ENCODE measurements at places on chromosomes 5 and 9. TPM values are rescaled to one million over a fixed set of nuclear protein-coding genes. Genes with fewer than 3 reads are reported as not detected.

GRCh38 chr9:33123407-33124031 lies 43.6 kb downstream of the B4GALT1 start:
- DNase-seq: no peak

GRCh38 chr9:131111186-131111853 lies 14.1 kb upstream of the NUP214 start:
- DNase-seq: no peak

DNA sequence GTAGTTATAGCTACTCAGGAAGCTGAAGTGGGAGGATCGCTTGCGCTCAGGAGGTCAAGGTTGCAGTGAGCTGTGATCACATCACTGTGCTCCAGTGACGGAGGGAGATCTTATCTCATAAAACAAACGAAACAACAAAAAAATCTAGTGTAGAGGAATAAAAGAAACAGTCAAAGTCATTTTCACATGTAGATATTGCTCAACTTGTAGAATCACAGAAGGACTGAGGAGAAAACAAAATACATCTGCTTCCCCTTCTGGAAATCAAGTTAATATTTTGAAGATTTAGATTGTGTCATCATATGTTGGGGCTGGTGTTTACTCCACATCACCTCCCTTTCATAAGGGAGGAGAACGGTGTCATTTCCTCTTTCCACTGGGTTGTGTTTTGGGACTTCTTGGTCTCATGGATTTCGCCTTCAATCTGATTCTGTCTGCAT lies 8.2 kb upstream of the SLC46A2 start:
- DNase-seq: no peak

The CCDC69 gene
- 191 TPM for total RNA-seq

The REEP5 gene
- total RNA-seq: 113 TPM

GRCh38 chr5:109478830-109479229 lies 69.1 kb upstream of the PJA2 start:
- no peak for DNase-seq

The KCNV2 gene
- total RNA-seq: not detected

GRCh38 chr5:5085381-5085780 lies 54.7 kb upstream of the ADAMTS16 start:
- DNase-seq: no peak

The ANXA2R gene
- total RNA-seq: 1.3 TPM

DNA sequence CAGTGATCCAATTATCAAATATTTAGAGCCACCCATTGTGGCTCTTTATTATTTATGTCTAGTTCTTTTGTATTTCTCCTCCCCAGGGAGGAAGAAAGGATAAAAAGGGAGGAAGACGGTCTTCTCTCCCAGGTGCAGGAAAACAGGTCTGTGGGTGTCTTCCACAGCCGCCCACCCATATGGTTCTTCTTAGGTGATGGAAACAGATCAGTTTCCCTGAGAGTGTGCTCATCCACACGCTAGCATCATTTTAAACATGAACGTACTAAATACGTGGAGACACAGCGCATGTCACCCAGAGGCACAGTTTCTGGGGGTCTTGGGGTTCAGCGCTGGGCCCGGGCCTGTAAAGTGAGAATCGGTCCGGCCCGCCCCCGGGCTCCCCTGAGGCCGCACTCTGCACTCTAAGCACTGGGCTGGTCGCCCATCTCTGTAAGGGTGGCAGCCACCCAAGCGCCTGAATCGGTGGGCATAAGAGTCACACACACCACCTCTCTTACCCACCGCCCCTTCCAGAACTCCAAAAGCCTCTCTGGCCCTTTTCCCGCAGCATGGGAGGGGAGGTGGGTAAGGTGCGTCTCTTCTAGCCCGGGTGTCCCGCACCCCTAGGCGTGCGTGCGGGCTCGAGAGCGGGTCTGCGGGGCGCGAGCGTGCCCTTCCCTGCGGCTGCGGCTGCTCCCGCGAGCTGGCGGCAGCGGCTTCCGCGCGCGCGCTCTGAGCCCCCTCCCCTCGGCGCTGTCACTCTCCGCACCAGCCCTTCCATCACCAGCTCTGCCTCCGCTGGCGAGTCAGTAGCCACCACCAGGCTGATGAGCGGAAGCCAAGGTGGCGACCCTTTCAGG lies 1.3 kb downstream of the PTCH1 start:
- DNase-seq: no peak

- DNase-seq: no peak
These were observed 740.2 kb upstream of the ZNF608 start for GRCh38 chr5:125486634-125487033.

The LCN15 gene
- 1.3 TPM for total RNA-seq

The TRPM3 gene
- 2.1 TPM for total RNA-seq

DNA sequence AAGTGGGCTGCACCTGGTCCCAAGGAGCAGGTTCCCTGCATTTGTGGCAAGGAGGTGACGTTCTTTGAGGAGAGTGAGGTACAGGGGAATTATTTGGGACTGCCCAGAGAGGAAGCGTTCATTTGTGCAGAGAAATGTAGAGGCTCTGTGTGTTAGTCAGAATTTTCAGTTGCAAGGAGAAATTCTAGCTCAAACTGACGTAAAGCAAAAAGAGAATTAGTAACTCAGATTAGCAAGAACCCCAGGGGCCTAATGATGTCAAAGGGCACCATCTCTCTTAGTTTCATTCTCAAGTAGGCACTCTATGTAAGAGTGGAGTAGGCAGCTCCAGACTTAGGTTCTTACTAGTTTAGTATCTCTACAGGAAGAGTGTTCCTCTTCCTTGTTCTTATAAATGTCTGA lies 2.4 kb upstream of the TXN start:
- no peak for DNase-seq

The NEURL1B gene
- total RNA-seq: 17.7 TPM

GRCh38 chr5:7867260-7867659 lies 1.6 kb downstream of the FASTKD3 start:
- DNase-seq: no peak

DNA sequence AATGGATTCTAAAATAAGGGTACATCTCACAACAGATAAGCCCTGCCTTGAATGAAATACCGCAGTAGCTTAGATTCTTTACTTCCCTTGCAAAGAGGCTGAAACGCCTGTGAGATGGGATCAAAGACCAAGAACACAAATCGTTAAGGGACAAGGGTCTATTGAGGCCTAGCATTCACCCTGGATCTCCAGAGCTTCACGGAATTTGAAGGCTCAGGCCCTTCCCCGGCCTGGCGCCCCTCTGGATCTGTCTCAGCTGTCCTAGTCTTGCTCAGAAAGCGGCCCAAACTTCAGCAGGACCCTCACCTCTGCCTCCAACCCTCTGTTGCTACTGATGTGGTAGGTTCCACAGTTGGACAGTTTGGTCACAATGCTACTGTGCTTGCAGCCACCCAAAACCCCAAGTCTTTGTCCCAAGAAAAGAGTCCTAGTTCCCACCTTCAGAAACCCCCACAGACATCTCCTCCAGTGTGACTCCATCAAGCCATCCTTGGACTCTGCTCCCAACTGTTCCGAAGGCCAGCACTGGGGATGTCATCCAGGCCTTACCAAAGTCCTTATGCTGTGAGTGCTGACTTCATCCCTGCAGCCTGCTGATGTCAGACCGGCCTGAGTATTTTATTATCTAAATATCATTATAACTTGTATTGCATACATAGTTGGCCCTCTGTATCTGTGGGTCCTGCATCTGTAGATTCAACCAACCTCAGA lies 9.4 kb downstream of the CORO2A start:
- no peak for DNase-seq

GRCh38 chr9:131915181-131915580 lies 164.5 kb downstream of the MED27 start:
- DNase-seq: no peak

GRCh38 chr5:169004551-169004950 lies 296.4 kb downstream of the SLIT3 start:
- DNase-seq: no peak

- no peak for DNase-seq
These were observed 5.4 kb upstream of the CERCAM start for GRCh38 chr9:128415281-128415680.

DNA sequence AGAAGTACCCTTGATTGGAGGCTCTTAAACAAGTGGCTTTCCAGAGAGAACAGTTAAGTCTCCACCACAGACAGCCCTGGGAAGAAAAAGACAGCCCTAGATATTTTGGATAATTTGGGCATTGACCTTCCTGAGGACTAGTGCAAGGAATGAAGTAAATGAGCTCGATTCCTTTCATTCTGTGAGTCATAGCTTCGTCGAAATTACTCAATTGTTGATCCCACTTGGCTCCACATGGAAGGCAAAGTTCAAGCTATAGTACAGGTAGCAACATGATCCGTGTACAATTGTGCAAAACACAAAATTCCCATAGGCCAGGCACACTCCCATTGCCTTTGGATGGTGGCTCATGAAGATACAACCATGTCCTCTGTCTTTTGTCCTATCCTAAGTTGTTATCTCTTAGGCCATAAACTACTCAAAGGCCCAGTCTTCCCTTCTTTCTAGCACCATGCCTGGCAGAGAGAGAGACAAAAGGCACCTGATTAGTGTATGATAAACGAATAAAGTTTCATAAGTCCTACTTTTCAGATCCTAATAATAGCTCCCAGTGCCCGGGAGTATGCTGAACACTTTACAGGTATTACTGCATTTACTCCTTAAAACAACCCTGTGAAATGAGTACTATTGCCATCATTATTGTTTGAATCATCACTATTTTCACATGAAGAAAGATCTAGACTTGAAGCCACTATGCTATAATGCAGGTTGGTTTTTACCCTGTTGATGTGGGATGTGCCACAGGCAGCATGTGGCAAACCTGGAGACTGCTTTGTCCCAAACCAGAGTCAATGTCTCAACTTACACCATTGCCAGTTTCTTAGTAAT lies 116.7 kb upstream of the RANBP3L start:
- DNase-seq: no peak

- DNase-seq: no peak
These were observed 42.4 kb upstream of the RICTOR start for GRCh38 chr5:39116344-39117170.

DNA sequence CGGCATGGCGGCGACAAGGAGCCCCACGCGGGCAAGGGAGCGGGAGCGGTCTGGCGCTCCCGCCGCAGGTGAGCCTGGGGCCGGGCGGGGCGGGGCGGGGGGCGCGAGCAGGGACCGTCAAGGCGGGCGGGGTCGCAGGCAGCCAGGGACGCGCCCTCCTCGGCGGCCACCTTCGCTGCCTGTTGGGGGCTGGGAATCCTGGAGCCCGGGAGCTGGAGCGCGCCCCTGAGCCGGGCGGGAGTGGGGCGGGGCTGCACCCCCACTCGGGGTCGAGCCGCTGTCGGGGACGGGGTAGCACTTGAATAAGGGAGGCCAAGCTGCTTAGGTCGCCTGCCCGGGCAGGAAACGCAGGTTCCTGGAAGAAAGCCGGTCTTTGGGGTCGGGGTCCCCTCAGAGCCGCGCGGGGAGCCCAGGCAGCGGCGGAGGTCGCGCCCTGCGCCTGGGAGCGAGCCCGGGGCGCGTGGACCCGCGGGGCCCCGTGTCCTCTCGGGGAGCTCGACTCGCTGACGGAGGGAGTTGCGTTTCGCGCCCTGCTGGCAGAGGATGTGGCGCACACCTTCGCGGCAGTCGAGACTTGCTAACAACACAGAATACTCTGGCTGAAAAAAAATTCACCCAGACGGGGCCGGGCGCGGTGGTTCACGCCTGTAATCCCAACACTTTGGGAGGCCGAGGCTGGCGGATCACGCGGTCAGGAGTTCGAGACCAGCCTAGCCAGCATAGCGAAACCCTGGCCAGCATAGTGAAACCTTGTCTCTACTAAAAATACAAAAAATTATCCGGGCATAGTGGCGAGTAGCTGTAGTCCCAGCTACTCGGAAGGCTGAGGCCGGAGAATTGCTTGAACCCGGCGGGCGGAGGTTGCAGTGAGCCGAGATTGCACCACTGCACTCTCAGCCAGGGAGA lies 552 bp downstream of the OTULINL start:
- DNase-seq: peak; percentile 83

DNA sequence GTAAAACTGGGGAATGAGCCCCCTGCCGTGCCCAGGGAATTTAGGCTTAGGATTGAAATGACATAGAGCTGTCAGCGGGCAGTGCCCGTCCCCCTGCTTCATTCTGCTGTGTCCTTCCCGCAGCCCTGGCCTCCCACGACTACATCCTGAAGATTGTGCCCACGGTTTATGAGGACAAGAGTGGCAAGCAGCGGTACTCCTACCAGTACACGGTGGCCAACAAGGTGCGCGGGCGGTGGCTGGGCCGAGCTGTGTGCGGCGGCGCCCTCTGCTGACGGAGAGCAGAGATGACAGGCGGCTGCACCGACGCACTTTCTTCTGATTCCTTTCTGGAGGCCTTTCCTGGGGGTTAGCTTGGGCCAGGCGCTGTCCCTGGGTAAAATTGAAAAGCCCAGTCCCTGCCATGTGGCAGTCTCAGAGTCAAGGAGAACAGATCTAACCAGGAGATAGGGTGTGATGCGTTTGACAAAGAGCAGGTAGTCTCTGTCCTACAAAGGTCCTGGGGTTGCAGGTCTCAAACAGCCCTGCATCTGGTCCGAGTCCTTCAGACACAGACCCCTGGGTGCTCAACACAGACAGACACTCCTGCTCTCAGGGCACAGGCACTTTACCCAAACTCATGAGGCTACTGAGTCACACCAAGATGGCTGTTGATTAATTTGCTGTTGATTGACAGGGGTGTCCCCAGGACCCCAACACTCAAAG lies 26.8 kb upstream of the RPL26L1 start:
- DNase-seq: peak; percentile 73

The C5orf52 gene
- total RNA-seq: not detected

The SAXO1 gene
- total RNA-seq: not detected

- no peak for DNase-seq
These were observed 53.0 kb upstream of the RFX3 start for GRCh38 chr9:3578786-3579185.

- no peak for DNase-seq
These were observed at the start of gene SLC25A48 for GRCh38 chr5:135834639-135835529. SLC25A48 (plus strand) TSS chr5:135834663; CDS start chr5:135834848, 185 bp downstream.

The SLC45A2 gene
- total RNA-seq: not detected

- no peak for DNase-seq
These were observed 73.4 kb upstream of the FBXW11 start for GRCh38 chr5:172079876-172080275.

DNA sequence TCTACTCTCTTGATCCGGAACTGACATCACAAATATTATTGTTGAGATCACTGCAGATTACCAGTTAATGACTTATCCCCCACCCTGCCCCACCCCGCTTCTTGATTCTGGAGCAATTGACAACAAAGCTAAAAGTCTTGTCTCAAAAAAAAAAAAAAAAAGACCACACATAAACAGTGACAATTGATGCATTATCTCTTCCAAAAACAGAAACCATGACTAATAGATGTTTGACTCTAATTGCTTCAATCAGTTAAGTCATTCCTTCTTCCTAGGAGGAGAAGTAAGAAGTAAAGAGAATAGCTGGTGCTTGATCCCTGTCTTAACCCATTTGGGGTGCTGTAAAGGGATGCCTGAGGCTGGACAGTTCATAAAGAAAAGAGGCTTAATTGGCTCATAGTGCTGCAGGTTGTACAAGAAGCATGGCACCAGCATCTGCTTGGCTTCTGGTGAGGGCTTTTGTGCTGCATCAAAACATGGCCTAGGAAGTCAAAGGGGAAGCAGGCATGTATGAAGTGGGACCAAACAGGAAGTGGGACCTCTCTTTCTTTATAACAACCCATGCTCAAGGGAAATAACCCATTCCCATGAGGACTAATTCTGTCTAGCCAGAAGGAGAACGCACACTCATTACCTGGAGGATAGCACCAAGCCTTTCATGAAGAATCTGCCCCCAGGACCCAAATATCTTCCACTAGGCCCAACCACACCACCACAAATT lies 158.7 kb downstream of the TMEM167A start:
- no peak for DNase-seq

Data from right cardiac atrium (tissue), 5 donors.